ENCODE measurements at places on chromosomes 1 and 21. TPM values are rescaled to one million over a fixed set of nuclear protein-coding genes. Genes with fewer than 3 reads are reported as not detected.

Gene NAV1
- 21.6 TPM for total RNA-seq

- no peaks in the 10 kb centered on the region for H3K4me1 ChIP-seq
- no peak overlapping the region for H3K27ac ChIP-seq
- H3K36me3 ChIP-seq, result peaks cover 2% of the 10 kb centered on the region
- H3K27me3 ChIP-seq, result no peaks in the 10 kb centered on the region
Observed at GRCh38 chr1:145918992-145919939, 749 bp upstream of the PEX11B start.

Gene CSMD2
- 5.2 TPM for total RNA-seq

DNA sequence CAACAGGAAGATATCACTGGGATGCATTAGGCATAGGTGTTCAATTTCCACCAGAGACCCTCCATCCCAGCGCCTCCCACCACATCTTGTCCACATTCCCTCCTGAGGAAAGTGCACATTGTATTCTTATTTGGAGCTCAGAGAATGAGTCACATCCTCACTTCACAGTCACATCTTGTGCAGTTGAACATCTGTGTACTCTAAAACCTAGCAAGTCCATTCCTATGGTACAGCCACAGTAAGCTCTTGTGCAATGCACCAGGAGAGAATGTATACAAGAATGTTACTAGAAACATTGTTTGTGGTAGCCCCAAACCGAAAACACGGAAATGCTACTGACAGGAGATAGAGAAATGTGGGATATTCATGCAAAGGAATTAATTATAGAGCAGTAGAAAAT, 1.6 kb upstream of the KDF1 start:
- no peak for DNase-seq
- no peaks in the 10 kb centered on the region for H3K27me3 ChIP-seq
- H3K36me3 ChIP-seq, result no peaks in the 10 kb centered on the region
- no peak overlapping the region for H3K4me3 ChIP-seq

- no peak for DNase-seq
- peaks cover 11% of the 10 kb centered on the region for H3K36me3 ChIP-seq
- H3K27ac ChIP-seq, result no peak overlapping the region
- no peak overlapping the region for H3K4me3 ChIP-seq
Observed at GRCh38 chr1:86887479-86888162, 26.3 kb downstream of the SELENOF start.

GRCh38 chr1:216453777-216454176, 30.5 kb upstream of the USH2A start:
- no peak overlapping the region for H3K4me3 ChIP-seq
- peaks cover 4% of the 10 kb centered on the region for H3K4me1 ChIP-seq
- DNase-seq, result no peak
- no peaks in the 10 kb centered on the region for H3K27me3 ChIP-seq
- H3K36me3 ChIP-seq, result no peaks in the 10 kb centered on the region
- no peak overlapping the region for H3K27ac ChIP-seq

Gene KRTAP19-1
- not detected for total RNA-seq

DNA sequence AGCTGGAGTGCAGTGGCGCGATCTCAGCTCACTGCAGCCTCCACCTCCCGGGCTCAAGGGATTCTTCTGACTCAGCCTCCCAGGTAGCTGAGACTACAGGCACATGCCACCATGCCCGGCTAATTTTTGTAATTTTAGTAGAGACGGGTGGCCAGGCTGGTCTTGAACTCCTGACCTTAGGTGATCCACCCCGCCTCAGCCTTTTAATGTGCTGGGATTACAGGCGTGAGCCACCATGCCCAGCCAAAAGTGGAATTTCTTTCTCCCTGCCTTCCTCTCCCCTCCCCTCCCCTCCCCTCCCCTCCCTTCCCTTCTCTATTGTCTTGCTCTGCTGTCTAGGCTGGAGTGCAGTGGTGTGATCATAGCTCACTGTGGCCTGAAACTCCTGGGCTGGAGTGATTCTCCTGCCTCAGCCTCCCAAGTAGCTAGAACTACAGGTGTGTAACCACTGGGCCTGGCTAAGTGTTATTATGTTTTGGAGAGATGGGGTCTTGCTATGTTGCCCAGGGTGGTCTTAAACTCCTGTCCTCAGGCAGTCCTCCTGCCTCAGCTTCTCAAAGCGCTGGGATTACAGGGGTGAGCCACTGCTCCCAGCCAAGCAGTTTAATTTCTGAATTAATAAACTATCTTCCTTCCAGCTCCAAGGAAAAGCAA, 10.0 kb upstream of the MACF1 start:
- no peak overlapping the region for H3K27ac ChIP-seq
- H3K36me3 ChIP-seq, result no peaks in the 10 kb centered on the region
- H3K27me3 ChIP-seq, result no peaks in the 10 kb centered on the region
- no peak overlapping the region for H3K4me3 ChIP-seq

DNA sequence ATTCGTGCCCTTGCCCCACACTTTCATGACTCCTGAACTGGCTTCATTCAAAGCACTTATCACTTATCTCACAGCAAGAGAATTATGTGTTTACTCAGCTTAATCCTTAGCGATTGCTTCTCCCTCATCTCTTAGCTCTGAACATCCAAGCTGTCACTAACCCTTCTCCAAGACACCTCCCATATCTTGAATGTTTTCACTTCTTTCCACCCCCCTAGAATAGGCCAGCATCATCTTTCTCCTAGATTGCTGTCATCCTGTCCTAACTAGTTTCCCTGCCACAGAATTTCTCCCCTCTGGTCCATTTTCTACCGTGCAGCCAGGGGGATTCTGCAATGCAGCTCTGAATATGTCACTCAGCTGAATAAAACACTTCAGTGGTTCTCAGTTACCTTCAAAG, 68.6 kb upstream of the SPATA6 start:
- H3K36me3 ChIP-seq, result no peaks in the 10 kb centered on the region
- H3K4me3 ChIP-seq, result no peak overlapping the region
- H3K4me1 ChIP-seq, result no peaks in the 10 kb centered on the region
- DNase-seq, result no peak

GRCh38 chr1:231144416-231145193, 17.3 kb upstream of the TRIM67 start:
- DNase-seq, result no peak
- H3K27me3 ChIP-seq, result no peaks in the 10 kb centered on the region
- H3K4me3 ChIP-seq, result no peak overlapping the region

- H3K27ac ChIP-seq, result no peak overlapping the region
- no peak for DNase-seq
- H3K36me3 ChIP-seq, result no peaks in the 10 kb centered on the region
- H3K27me3 ChIP-seq, result no peaks in the 10 kb centered on the region
Observed at GRCh38 chr1:246198115-246198816, 308.8 kb downstream of the SMYD3 start.

Gene CDK18
- 38.5 TPM for total RNA-seq

DNA sequence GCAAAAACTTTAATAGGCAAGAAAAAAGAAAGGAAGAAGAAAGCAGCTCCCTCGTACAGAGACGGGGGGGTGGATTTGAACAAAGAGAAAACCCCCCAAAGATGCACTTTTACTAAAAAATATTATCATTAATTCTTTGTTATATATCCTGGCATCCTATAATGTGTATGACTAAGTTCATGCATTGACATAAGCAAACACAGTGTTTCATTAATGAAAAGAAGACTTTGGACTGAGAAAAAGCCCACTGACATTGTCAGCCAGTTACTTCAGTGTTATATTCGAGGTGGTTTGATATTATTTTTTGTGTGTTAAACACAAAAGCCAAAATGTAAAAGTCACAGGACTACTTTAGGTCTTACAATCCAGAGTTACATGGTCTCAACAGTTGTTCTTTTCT, 110.1 kb upstream of the DPYD start:
- no peak for DNase-seq
- H3K4me1 ChIP-seq, result no peaks in the 10 kb centered on the region
- H3K4me3 ChIP-seq, result no peak overlapping the region
- H3K27ac ChIP-seq, result no peak overlapping the region
- no peaks in the 10 kb centered on the region for H3K27me3 ChIP-seq

Gene IGSF21
- total RNA-seq, result 5.2 TPM

GRCh38 chr1:244948416-244948815, 84.1 kb upstream of the HNRNPU start:
- no peak for DNase-seq
- no peaks in the 10 kb centered on the region for H3K4me1 ChIP-seq
- no peak overlapping the region for H3K27ac ChIP-seq
- H3K27me3 ChIP-seq, result no peaks in the 10 kb centered on the region
- H3K4me3 ChIP-seq, result no peak overlapping the region

DNA sequence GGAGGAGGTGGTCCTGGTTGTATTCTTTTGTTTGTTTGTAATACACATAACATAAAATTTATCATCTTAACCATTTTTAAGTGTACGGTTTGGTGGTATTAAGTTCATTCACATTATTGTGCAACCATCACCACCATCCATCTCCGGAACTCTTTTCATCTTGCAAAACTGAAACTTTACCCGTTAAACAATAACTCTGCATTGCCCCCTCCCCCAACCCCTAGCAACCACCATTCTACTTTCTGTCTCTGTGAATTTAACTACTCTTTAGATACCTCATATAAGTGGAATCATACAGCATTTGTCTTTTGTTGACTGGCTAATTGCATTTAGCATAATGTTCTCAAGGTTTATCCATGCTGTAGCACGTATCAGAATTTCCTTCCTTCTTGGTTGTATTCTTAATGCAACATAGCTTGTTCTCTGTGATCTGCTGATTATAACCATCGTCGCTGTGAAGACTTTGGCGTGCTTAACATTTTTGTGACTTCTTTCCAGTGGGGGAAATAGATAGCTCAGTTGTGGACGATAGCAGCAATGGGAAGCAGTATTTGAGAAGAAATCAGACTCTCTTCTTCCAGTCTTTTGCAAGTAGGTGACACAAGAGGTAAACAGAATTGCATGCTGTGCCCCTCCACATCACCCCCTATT, 117.5 kb upstream of the HOOK1 start:
- no peak for DNase-seq
- H3K4me3 ChIP-seq, result no peak overlapping the region
- no peaks in the 10 kb centered on the region for H3K36me3 ChIP-seq

Measured in H9 (cell line).